NCI-H345 (cell line): ENCODE measurements at places on chromosomes 1 and 21.

GRCh38 chr1:198669023-198669698, 30.3 kb downstream of the PTPRC start:
- DNase-seq: no peak

GRCh38 chr1:88878731-88879130, 12.6 kb downstream of the GTF2B start:
- no peak for DNase-seq

DNA sequence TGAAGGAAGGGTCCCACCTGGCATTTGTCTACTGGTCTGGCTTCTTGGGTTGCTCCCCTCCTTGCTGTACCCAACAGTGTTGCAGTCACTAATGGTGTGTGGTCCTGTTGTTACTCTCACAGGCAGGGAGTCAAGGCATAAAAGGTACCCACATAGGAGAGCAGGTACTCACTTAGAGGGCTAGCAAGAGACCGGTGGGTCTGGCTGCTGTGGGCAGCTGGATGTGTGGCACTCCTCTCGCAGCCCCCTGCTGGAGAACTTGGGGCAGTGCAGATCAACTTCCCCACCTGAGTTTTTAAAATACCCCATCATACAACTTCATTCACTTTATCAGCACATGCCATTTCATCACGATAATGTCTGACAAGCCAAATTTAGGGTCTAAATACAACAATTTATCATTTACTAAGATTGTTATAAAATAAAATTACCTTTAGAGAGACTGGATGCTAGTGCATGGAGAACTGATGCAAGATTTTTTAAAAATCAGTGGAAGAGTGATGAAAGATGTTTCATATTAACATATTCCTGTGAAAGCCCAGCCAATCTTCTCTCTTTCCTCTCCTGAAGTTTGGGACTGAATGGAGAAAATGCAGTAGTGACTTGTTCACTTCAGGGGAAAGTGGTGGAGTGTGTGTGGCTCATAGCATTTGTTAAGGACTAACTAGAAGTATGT, 42.8 kb downstream of the ACP6 start:
- DNase-seq: peak; percentile 78

GRCh38 chr1:160540859-160541233, 17.8 kb upstream of the SLAMF6 start:
- DNase-seq: no peak

DNA sequence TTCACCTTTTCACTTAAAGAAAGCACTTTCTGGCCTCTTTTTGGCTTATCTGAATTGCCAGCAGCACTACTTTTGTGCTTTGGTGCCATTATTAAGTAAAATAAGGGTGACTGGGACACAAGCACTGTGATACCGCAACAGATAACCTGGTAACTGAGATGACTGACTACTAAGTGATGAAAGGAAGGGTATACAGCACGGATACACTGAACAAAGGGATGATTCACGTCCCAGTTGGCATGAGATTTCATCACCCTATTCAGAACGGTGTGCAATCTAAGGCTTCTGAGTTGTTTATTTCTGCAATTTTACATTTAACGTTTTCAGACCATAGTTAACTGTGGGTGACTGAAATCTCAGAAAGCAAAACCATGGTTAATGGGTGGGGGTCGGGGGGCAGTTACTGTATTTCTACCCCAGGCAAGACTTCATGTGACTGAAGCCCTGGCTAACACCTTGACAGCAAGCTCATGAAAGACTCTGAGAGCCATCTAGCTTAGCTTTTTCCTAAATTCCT, 102.8 kb downstream of the CLIC6 start:
- peak; percentile 17 for DNase-seq

DNA sequence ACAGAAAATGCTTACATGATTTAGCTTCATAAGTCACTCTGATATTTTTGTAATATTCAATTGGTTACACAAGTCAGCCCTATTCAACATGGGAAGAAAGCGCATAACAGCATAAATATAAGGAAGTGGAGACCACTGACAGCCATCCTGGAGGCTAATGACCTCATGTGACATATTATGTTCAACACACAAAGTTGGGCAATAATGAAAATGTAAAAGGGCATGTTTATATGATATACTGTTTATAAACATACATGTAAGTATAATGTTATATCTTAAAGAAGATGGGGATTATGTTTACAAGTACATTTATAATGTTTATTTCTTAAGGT, 30.2 kb downstream of the EVI5 start:
- DNase-seq: no peak

DNA sequence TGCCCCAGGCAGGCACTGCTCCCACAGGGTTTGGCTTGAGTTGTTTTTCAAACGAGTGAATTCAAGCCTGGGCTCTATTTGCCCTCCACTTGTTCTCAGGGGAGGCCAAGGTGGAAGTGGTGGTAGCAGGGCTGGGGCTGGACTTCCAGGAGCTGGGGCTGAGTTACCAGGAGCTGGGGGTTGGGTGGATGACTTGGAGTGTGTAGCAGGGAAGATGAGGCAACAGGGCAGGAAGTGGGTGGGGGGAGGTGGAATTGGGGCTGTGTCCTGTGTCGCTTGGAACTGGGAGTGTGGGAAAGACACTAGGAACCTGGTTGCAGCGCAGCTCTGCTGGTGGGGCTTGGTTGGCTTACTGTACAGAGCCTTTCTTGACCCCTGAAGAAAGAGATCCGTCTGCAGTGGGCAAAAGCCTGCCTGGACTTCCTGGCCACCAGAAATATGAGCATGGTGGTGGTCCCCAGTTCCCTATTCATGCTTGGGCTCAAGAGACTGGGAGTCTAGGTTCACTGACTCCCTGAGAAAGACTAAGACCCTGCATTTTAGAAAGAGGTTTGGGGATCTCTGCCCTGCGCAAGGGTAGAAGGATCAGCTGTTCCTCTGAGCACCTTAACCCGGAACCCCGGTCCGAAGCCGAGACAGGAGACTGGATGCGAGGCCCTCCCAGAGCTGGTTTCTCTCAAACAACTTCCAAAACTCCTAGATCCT, 3.1 kb downstream of the TFAP2E start:
- DNase-seq: no peak

DNA sequence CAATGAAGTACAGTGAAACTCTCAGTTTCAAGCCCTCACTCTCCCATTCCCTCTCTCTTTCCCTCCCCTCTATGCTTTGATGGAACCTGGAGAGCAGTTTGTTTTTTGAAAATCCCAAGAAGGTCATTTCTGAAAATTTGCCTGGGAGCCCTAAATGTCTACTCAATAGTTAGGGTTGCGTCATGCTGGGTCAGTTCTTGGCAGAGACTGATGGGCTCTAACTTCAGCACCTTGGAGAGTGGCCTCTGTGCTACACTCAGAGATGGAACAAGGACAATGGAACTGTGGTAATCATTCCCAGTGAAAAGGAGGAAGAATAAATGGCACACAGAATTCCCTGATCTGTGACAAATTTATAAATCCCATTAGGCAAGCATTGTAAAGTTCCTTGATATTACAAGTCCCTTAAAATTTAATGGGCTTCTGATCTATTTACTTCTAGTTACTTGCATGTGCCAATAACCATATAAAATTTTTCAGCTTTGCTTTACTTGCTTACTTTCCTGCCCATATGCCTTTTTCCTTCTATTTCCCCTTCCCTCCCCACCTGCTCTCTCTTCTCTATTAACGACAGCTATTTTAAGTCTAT, 182.9 kb upstream of the KCND3 start:
- DNase-seq: no peak

DNA sequence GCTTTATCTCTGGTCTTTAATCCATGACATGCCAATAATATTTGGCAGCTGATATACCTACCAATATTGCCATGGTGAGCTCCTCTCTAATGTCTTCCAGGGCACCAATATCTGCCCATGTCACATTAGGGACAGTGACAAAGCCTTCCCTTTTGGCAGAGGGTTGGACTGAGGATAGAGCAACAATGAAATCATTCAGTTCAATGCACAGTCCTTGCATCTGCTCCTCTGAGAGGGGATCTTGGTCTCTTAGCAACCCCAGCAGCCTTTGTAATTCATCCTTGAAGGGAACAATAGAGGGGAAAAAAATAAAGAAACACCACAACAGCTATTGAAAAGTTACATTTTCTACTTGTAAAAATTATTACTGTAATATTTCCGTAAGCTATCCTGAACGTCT, 42.3 kb downstream of the NVL start:
- DNase-seq: peak; percentile 35

DNA sequence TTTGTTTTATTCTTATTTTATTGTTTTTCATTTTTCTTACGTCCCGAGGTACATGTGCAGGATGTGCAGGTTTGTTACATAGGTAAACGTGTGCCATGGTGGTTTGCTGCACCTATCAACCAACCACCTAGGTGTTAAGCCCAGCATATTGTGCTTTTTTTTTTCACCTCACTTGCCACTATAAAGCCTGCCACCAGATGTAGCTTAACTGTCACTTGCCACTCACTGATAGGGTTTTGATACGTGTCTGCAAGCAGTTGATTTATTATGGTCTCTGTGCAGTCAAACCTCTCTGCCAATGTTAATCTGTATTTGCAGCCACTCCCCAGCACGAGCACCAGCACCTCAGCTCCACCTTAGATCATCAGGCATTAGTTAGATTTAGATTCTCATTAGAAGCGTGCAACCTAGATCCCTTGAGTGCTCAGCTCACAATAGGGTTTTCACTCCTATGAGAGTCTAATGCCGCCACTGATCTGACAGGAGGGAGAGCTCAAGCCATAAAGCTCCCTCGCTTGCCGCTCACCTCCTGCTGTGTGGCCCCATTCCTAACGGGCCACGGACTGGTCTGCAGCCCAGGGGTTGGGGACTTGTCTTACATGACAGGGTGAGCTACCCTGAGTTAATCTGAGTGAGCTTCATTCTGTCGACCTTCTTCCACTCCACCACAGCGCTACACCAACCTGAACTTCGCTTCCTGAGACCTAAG, 17.9 kb upstream of the ABCG1 start:
- no peak for DNase-seq

DNA sequence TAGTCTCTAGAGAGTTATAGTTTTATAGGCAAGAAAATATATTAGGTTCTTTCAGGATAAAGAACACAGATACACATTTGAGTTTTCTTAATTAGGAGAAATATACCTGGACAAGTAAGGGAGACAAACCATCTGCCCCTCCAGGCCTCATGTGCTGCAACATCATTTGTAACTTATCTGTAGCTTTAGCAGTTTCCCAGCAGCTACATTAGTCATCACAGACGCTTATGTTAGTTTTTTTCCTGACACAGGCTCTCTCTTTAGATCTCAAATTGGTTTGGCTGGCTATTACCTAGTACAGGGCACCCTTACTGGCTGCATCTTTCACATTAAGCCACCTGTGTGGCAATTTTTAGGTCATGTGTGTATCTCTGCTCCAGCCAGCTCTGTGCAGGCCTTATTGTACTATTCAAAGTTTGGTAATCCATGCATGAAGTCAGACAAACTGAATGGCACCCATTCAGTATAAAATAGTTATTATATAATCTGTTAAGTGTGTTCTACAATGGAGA, 25.9 kb downstream of the GNPAT start:
- no peak for DNase-seq

DNA sequence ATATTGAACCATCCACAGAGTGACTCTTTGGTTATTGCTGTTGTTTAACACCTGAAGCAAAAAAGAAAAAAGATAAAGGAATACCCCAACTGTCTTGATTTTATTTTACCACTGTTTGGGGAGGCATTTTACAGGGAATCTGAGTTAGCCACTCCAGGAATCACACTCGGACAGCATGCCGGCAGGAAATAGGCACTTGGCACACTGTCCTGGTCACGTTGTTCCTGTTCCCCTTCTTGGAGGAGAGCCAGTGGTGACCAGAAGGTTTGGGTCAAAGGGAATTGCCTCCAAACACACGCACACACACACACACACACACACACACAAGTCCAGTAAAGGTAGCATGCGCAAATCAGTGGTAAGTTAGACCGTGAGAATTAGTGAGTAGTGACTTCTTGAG, 13.8 kb downstream of the RGS4 start:
- DNase-seq: no peak

DNA sequence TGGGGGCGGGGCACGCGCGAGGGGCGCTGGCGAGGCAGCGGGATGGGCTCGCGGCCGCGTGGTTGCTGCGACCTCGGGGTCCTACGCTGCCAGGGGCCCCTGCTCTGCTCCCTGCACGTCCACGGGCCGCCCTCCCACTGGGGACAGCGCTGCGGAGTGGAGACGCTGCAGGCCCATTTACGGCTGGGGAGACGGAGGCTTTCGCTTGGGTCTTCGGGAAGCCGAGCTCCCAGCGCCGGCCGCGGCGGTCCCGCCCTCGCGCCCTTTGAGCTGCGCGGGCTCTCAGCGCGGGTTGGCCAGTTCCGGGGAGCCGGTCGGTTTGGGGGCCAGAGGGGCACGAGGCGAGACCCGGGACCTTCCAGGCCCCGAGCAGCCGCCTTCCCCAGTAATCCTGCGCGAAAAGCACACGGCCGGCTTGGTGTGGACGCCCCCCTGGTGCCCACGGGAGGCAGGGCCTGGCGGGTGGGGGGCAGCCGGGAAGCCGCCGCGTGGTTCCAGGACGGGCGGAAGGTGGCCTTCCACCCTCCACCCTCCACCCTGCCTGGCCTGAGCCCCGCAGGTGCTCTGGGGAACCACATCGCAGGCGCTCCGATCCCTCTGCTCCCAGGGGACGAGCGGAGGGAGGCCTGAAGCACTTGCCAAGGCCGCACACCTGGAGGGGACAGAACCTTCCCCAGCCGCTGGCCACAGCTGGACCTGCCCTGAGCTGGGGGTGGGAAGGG, 570 bp upstream of the PEX10 start:
- DNase-seq: peak; percentile 57

DNA sequence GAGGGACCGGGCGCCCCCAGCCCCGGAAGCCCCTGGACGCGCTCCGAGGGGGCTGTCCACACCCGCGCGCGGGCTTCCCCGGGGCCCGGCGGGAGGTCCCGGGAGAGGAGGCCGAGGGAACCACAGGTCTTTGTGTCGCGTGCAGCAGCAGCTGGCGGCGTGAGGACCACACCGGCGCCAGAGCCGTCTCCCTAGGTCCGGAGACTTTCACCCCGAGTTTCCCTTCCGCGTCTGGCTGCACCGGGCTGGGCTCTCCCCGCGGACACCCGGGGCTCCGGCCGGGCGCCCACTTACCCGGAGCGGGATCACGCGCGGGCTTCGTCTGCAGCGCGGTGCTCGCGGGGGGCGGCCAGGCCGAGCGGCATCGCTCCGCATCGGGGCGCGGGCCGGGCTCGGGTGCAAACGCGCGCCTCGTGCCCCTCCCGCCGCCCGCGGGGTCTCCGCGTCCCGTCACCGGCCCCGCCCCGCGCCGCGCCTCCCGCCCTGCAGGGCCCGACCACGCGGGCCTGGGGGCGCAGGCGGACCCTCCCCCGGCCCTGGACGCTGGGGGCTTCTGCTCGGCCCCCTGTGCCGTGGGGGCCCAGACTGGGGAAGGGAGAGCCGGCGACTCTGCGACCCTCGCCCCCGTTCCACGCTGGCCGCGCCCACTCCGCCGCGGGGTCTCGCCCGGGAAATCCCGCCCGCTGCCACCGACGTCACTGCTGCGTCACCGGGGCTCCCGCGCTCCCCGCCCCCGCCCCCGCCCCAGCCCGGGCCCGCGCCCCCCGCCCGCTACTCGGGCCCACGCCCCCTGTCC, at the start of gene GNG4:
GNG4 (minus strand) TSS at position 417 of the 796 bp plus-strand sequence. CDS start 65,946 bp downstream, outside the sequence.
- DNase-seq: peak; percentile 76

- DNase-seq: no peak
These were observed 189.2 kb downstream of the CDC7 start for GRCh38 chr1:91689641-91690481.

- no peak for DNase-seq
These were observed 10.1 kb downstream of the KRTAP22-2 start for GRCh38 chr21:30580132-30580531.

- DNase-seq: no peak
These were observed 3.1 kb upstream of the KCNK2 start for GRCh38 chr1:215079456-215079855.
